ENCODE measurements at places on chromosomes 11 and 22. TPM values are rescaled to one million over a fixed set of nuclear protein-coding genes. Genes with fewer than 3 reads are reported as not detected.

- no peak for DNase-seq
Measured at GRCh38 chr22:38923463-38924346, 33.7 kb upstream of the APOBEC3A start.

- no peak for DNase-seq
Measured at GRCh38 chr11:19864141-19865140, 151.8 kb downstream of the NAV2 start.

- DNase-seq = no peak
Measured at GRCh38 chr11:17606233-17607082, 59.4 kb downstream of the OTOG start.

DNA sequence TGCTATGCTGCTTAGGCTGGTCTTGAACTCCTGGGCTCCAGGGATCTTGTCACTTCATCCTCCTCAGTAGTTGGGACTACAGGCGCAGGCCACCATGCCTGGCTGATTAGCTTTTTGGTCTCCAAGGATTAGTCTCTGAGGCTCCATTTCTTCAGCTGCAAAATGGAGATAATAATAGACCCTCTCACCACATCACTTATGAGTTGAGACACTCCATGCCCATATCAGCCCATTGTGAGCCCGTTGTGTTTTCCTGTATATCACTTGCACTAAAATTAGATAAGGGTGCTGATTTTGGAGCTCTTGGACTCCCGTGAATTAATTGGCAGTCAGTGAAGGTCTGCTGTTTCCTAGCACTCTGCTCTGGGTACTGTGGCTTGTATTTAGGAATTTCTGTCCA lies 36.0 kb downstream of the DEPDC5 start:
- no peak for DNase-seq

GRCh38 chr11:68839911-68840641 lies 1.6 kb downstream of the CPT1A start:
- no peak for DNase-seq

DNA sequence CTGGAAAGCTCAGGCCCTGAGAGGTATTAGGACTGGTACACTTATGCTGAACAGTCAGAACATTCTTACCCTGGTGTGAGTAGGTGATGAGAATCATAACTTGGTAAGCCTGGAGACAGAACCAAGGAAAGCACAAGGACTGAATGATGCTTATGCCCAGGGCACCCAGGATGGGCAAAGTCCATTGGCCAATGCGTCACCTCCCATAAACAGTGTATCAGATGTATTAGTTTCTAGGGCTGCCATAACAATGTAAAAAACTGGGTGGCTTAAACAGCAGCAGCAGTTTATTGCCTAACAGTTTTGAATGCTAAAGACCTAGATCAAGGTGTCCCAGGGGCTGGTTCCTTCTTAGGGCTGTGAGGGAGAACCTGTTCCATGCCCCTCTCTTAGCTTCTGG lies 107.0 kb downstream of the FAR1 start:
- DNase-seq = no peak

GRCh38 chr22:24810043-24810749 lies 4.2 kb downstream of the SGSM1 start:
- DNase-seq = no peak

DNA sequence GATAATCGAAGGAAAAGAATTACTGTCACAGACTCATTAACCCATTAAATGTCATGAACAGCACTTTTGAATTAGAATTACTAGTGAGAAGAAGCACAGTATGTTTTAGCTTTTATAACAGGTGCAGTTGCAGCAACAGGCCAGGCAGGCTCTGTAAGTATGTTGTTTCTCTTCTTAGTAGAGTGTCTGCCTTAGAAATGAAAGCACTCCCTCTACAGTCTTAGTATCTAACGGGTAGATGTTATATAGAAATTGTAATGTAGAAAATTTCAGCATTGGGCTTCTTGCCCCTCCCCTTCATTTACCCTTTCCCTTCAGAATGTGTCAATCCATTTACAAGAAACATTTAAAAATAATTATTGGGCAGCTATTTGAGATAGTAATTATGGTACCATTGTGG lies 87.4 kb downstream of the HIPK3 start:
- DNase-seq = no peak

DNA sequence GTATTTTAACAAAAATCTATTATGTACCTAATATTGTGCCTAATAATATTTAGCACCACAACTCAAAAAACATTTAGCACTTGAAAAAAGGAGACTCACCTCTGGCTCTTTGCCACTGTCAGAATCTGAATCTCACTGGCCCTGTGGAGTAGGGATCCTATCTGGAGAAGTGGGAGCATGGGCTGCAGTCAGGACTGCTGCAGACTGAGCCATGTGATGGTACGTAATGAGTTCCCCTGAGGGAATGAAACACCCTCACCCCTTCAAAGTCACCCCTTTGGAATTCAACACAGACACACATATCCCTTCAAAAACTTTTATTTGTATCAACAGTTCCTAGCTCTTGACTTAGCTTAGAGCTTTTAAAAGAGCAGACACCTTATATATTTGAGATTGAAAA lies 6.5 kb downstream of the PTPMT1 start:
- DNase-seq = no peak

DNA sequence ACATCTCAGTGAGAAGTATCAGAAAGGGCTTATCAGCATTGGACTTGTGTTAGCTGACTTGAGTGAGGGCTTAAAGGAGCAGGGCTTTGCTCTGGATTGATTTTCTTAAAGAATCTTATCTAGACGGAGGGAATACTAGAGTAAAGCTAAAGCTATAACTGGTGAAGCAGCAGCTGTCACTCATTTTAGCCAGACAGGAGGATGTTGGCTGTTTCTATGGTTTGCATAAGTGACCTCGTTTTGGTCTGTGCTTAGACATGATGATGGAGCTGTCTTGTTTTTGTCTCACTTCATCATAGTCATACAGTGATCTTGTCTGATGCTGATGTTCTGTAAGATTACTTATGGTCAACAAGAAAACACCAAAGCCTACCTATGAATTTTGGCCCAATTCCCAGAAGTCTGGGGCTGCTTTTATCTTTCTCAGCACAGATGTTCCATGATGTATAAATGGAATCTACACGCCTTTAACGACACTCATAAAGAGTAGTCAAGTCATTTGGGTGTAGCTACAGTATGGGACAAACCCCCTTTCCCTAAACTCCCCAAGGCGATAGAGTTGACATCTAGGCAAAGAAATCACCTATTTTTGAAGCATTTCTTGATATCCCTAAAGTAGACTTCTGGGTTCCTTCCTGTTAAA lies 77.5 kb upstream of the UCP3 start:
- no peak for DNase-seq

- no peak for DNase-seq
Measured at GRCh38 chr11:35218956-35219355, 80.0 kb downstream of the CD44 start.

- DNase-seq = no peak
Measured at GRCh38 chr11:45144126-45145082, 2.0 kb upstream of the PRDM11 start.

GRCh38 chr11:71964641-71965040 lies 34.1 kb upstream of the IL18BP start:
- DNase-seq = no peak

DNA sequence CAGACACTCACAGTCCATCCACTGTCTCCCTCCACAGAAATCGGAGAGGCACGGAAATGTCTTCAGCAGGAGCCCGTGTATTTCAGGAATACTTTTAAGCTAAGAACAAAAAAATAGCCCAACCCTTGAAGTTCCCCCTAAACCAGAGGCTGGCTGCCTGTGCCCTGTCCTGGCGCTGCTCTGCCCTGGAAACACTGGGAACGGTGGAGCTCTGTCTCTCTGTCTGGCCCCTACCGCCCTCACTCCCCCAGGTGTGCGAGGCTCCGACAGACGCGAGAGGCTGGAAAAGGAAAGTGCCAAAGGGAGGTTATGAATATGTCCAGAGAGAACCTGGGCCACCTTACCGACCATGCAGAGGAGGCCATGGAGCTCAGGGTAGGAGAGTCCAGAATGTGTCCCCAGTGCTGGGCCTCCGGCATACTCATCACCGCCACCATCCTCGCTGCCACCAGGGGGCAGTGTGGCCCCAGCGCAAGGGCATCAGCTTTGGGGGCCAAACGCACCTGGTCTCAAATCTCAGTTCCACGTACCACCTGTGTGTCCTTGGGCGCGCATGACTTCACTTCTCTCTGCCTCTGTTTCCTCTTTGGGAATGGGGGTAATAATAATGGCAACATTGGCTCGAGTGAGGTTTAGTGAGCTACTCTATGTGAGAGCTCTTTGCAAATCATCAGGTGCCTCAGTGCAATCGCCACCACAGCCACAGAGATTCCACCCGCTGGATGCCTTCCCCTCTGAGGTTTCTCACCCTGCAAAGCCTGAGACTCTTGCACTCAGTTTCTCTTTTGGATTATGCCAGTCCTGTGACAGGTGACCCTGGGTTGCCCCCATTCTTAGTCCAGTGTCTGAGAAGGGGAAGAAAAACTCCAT lies 10.4 kb upstream of the SLCO2B1 start:
- DNase-seq = peak; percentile 70

- no peak for DNase-seq
Measured at GRCh38 chr22:23090457-23090835, 20.1 kb downstream of the GNAZ start.

DNA sequence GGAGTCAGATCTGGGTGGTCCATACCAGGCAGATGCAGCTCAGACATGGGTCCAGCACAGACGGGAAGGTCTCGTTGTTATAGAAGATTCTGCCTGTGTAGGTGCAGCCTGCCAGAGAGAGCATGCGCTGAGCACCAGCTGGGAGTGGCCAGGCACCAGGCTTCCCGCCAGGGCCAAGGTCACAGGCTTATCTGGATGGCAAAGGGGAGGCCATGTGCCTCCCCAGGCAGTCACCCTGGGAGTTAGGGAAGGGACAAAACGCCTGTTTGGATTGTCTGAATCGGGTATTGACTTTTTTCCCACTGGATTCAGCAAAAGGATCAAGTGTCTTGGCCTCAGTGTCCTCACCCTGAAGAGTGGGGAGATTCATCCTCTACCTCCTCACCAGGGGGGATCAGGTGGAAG lies 26.5 kb downstream of the PGA5 start:
- DNase-seq = no peak

DNA sequence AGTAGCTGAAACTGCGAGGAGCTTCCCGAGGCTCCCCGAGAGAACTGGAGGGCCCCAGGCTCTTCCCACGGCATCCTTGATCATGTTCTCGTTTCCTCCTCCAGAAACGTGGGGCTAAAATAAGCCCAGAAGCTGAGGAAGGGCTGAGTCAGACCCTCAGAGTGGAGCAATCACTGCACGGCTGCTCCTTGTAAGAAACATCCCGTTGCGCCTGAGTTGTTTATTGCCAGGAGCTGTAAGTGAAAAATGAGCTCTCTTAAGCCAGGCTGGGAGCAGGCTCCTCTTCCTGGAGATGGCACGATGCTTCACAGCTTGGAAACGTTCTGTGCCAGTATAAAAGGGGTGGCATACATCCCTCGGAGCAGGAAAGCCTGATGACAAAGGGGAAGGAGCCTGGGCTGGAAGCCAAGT lies 47.3 kb upstream of the SYN3 start:
- no peak for DNase-seq

STARD10 gene
- 19.8 TPM for total RNA-seq

IL17REL gene
- total RNA-seq = not detected

VWCE gene
- 9.4 TPM for total RNA-seq

TPBGL gene
- 0.34 TPM for total RNA-seq

LRFN4 gene
- total RNA-seq = 48.4 TPM

OR52W1 gene
- total RNA-seq = not detected

PHOX2A gene
- not detected for total RNA-seq

Measured in activated T-helper 1 cell treated with anti-CD3 and anti-CD28 coated beads, Interleukin-12 subunit alpha, Interleukin-12 subunit beta, Interleukin-2, Interleukin-4 antibody, amounts not matched to agents 30 ng/mL and 10 ng/mL and 1 ng/mL, durations not matched to agents 14 hours and 24 hours and 36 hours (primary cell).